ENCODE measurements at places on chromosomes 2 and 18.

DNA sequence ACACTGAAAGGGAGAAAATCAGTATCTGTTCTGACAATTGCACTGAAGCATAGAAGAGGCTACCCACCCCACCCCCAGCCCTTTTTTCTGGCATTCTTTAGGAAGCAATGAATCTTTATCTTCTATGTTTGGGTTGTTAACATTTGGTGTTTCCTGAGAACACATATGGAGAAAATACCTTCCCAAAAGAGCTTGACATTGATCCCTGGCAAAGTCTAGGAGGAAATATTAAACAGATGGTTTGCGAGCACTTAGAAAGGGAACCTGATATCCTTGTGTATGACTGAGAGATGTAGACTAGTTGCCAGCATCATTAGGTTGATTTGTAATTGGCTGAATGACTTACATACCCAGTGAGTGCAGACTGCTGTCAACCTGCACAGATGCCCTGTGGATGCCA lies 42.9 kb downstream of the DOK1 start:
- DNase-seq: no peak

DNA sequence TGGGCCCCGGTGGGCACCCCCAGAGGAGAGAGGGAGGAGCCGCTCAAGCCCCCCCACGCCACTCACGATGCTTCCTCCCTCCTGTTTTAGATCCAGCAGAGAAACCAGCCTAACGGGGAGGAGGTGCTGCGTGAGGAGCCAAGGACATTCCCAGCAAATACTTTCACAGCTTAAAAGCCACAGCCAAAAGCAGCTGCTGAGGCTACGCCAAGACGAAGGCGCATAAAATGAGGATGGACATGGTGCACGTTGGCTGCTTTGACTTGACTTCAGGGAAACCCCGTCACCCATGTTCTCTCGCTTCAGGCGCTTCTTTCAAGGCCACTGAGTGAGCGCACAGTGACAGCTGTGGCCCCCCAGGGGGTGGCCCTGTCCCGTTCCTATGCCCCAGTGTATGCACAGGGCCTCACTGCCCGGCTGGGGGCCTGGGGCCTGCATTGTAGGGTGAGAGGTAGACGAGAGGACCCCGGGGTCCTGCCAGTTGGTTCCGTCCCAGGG lies 72.1 kb upstream of the PXDN start:
- no peak for DNase-seq

DNA sequence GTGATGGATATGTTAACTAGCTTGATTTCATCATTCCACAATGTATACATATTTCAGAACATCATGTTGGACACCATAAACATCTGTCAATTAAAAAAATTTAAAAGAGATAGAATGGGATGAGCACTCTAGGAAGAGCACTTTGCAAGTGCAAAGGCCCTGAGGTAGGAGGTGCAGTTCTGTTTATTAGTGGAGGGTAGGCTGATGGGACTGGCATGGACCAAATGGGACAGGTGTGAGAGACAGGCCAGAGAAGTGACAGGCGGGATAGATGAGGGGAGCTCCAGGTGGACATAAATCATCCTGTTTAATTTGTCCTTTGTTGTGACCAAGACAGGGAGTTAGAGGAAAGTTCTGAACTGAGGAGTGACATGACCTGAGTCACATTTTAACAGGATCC lies 477.9 kb downstream of the TSN start:
- no peak for DNase-seq

DNA sequence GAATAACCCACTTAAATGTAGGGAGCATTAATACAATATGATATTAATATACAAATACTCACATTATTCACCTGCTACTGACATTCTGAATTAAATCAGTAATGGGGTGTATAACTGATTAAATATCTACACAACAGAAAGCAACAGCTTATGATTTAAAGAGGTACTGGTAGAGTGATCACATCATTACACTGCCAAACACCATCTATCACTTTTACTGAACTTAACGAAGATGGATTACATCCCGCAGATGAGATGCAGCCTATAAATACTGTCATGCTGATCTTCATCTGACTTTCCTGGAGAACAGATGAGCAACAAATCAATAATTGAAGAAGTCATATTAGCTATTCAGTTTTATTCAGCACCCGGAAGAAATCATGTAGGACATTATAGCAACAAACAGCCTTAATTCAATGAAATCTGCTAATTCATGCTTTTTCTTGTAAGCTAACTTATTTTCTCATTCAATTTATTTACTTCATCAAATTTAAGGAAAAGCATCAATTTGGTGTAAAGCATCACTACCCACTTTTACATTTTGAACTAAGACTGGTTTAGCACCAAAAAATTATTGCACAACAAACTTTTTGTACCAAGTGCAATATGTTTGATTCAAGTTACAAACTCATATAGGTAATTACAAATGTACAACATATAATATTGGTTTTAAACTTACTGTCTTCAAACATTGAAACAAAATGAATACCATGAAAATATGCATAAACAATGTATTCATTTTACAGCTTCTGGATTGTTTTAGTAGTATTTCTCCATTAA lies 1509.0 kb downstream of the LRP1B start:
- no peak for DNase-seq

DNA sequence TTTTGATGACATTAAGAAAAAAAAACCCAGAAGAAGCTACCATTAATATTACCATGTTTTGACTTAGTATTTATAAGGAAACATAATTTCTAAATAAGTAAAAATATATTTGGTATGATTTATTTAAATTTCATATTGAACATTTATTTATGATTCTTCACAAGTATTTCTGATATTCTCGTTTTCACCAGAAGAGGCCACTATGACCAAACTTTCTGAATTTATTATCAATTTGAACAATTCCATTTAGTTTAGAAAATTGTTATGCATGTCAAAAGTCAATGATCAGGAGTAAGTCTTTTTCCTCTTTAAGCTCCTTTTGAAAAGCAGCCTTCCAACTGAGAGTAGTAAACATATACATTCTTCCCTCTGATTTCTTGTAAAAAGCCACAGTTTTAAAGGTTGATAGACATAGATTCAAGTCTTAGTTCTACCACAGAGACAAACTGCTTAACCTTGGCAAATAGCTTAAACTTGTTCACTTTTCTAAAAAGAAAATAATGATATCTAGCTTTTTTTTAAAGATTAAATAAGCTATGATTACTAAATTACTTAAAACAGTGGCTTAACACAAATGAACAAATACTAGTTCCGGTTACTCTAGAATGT lies 329.9 kb downstream of the TRIB2 start:
- DNase-seq: no peak

DNA sequence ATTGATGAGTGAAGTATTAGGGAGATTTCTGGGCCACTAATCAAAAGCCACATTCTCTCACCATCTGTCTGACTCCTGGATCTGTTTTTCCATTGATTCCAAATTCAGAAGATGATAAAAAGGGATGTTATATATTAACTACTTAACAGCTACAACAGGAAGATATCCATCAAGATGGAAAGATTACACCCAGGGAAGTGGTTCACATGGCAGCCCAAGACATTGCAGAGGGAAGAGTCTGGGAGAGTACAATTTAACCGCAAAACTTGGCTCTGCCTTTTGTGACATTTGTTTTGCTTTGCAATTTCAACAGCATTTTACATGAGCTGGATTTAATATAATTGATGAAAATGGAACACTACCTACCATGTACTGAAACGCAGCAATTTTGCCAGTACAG lies 22.5 kb upstream of the TCF4 start:
- DNase-seq: no peak

- DNase-seq: no peak
Observed at GRCh38 chr2:38233231-38233983, 143.7 kb downstream of the ATL2 start.

GRCh38 chr2:174035981-174036742 lies 71.0 kb upstream of the SP3 start:
- DNase-seq: no peak

All from stimulated activated CD4-positive, alpha-beta T cell treated with anti-CD3 and anti-CD28 coated beads, Interleukin-1b, Interleukin-23, amount 100 ng/mL, for 1 hour (primary cell).